ENCODE measurements at places on chromosomes 11 and 22.
A peak's percentile ranks its signal among the peaks of the same experiment; 100 is the strongest.

DNA sequence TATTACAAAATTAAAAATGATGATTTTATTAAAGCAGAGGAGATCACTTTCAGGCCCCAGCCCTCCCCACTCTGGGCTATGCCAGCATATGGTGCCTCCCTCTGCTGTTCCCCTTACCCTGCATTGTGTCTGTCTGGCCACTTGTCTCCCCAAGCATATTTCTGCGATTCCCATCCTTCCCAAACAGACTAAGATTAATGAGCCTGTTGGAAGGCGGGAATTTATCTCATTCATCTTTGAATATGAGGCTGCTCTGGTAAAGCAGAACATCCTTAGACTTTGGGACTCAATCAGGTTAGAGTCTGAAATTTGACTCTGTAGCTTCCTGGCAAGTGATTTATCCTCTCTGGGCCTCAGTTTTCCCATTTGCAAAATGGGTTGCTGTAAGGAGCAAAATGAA lies 25.7 kb downstream of the AMPD3 start:
- DNase-seq: no peak

DNA sequence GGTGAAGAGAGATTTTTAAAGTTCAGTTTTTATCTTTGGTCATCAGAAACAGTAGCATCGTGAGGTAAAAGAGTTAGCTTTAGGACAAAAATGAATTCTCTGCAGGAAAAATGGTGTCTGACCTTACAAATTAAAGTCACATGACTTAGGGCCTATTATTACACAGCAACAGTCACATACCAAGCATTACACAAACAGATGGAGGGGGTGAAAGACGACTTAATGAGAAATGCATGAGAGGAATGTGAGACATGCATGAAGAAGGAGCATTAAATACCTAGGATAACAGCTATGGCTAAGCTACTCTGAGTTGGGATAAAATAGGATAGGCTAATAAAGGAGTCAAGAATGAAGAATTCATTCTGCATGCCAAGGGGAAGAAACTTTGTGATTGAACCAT lies 77.5 kb downstream of the BLID start:
- no peak for DNase-seq

- DNase-seq: no peak
Observed at GRCh38 chr11:61639816-61640443, 40.3 kb upstream of the DAGLA start.

DNA sequence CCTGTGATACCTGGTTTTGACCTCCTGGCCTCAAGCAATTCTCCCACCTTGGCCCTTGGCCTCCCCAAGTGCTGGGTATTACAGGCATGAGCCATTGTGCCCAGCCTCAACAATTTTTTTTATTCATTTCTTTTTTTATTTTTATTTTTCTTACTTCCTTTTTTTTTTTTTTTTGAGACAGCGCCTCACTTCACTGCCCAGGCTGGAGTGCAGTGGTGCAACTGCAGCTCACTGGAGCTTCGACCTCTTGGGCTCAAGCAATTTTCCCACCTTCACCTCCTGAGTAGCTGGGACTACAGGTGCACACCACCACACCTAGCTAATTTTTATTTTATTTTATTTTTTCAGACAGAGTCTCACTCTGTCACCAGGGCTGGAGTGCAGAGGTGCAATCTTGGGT lies 25.5 kb upstream of the CECR2 start:
- no peak for DNase-seq

GRCh38 chr11:102322560-102322959 lies 5.3 kb downstream of the BIRC3 start:
- DNase-seq: no peak

DNA sequence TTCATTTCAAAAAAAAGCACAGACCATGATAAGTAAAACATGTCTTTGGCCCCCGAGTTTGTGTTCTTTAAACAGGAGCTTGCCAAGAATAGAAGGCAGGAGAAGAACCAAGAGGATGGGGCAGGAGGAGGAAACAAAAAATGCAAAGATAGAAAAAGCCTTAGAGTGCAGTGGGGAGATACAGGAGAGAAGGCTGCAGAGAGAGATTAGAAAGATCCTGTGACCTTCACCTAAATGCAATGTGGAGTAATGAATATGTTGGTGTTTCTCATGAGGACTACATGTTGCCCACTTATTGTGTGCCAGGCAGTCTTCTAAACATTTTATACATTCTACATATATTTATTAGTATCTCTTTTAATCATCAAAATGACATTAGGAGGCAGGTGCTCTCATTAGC lies 2.3 kb upstream of the APLNR start:
- DNase-seq: no peak

- DNase-seq: no peak
Observed at GRCh38 chr11:101444851-101445250, 139.0 kb downstream of the TRPC6 start.

GRCh38 chr11:93370260-93370659 lies 39.7 kb downstream of the DEUP1 start:
- no peak for DNase-seq

- no peak for DNase-seq
Observed at GRCh38 chr11:112734207-112734606, 227.0 kb upstream of the NCAM1 start.

- DNase-seq: no peak
Observed at GRCh38 chr11:123624974-123625373, 29.4 kb downstream of the SCN3B start.

- no peak for DNase-seq
Observed at GRCh38 chr11:9302448-9302847, 11.9 kb downstream of the TMEM41B start.

DNA sequence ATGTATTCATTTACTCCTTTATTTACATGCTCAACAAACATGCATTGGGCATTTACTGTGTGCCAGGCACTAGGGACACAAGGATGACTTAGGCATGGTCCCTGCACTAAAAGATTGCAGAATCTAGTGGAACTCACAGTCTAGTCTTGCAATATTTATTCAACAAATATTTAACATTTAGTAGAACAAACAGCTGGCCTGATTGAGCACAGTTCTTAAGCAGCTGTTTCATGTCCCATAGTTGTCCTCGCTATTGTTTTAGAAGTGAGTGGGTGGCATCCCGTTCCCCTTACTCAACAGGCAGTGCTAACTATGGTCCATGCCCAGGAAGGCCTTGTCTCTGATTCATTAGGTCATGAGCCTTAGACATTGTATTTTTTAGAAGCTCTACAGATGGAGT lies 459.9 kb upstream of the CADM1 start:
- DNase-seq: no peak

- DNase-seq: no peak
Observed at GRCh38 chr11:111795334-111795985, 29.3 kb upstream of the PPP2R1B start.

DNA sequence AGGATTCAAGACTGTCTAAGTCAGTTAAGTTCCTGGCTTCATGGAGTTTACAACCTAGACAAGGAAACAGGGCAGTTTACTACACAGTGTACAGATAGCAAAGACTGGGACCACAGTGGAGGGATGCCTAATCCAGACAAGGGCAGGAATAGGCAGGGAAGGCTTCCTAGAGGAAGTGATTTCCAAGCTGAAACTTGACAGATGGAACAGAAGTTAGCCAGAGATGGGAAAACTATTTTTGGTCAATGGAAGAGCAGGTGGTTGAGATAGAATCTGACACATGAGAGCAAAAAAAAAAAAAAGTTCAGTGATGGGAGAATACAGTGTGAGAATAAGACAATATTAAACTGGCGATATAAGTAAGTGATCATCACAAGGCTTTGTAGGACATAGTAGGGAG lies 1.3 kb downstream of the COA4 start:
- DNase-seq: no peak

- DNase-seq: no peak
Observed at GRCh38 chr11:35683728-35684339, 21.3 kb downstream of the TRIM44 start.

DNA sequence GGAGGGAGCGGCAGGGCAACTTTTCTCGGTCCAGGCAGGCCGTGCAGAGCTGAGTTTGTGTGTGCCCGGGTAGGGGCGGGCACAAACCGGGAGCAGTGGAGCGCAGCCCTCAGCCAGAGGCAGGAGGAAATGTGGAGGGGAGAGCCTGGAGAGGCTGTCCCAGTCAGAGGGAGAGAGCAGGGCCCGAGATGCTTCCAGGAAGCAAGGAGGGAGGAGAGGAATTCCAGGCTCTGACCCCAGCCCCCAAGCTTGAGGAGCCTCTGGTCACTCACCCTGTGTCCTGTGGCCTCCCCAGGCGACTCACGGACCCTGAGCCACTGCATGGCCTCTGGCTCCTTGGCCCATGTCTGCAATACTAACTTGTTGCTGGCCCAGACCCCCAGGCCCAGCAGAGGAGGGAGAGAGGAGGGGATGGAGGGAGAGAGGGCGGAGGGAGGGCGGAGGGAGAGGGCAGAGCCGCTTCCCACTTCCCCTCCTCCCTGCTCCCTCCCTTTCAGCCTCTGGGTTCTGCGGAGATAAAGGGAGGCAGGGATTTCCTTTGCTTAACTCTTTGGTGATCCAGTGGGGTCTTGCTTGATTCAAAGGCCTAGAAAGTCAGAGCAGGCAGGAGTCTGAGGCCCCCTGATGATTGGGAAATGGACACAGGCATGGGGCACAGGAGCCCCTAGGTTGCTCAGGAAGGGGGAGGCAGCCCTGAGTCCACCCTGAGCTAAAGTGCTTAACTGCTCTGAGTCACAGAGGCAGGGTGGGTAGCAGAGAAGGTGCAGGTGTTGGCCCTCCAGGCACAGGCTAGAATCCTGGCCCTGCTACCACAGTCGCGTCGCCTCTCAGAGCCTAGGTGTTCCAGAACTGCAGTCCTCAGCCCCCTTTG lies at the start of gene C1QTNF6:
Gene C1QTNF6 (minus strand): TSS at position 357 of the 871 bp plus-strand sequence. CDS start 34 bp downstream, at position 323.
- no peak for DNase-seq

- no peak for DNase-seq
Observed at GRCh38 chr11:82811369-82811768, 77.7 kb upstream of the FAM181B start.

- DNase-seq: no peak
Observed at GRCh38 chr11:73140213-73141030, 1.7 kb downstream of the FCHSD2 start.

DNA sequence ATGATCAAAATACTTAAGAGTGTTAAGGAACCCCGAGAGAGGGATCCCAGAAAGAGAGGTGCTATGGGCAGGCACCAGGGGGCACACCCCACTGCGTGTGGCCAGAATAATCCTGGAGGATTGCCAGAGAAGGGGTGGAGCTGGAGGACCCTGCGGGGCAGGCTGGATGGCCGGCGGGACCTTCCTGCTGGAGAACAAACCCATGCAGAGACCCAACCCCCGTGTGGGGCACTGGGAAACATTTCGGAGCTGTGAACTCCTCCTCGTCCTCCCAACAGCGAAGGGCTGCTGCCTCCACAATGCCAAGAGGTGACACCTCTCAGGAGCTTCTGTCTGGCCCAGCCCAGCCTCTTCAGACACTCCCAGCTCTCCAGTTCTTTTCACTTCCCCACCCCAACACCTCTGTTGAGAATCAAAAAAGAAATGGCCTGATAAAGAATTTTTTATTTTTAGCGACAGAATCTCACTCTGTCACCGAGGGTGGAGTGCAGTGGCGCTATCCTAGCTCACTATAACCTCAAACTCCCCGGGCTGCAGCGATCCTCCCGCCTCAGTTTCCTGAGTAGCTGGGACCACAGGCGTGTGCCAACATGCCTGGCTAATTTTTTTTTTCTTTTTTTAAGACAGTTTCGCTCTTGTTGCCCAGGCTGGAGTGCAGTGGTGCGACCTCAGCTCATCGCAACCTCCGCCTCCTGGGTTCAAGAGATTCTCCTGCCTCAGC lies 25.6 kb downstream of the RHOD start:
- DNase-seq: no peak

DNA sequence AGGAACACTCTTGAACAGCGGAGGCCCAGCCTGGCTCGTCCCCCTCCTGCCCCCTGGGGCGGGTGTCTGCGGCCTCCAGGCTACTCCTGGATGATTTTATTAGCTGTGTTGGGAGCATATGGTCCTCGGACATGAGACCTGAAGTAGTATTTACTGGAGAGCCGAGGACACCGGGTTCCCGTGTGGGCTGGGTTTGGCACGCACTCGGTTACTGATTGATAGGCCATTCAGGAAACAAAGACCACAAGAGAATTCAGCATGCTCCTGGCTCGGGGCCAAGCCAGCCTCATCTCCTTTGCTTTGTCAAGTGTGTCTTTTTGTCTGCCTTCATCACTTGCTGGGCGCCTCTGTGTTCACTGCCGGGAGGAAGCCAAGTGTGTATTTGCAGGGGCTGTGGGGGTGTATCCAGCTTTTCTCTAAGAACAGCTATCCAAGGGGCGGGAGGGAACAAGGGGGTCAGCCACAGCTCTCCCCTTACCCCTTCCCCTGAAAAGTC lies 9.7 kb downstream of the FXYD2 start:
- DNase-seq: peak; percentile 75

- no peak for DNase-seq
Observed at GRCh38 chr11:128303383-128303782, 284.0 kb downstream of the ETS1 start.

DNA sequence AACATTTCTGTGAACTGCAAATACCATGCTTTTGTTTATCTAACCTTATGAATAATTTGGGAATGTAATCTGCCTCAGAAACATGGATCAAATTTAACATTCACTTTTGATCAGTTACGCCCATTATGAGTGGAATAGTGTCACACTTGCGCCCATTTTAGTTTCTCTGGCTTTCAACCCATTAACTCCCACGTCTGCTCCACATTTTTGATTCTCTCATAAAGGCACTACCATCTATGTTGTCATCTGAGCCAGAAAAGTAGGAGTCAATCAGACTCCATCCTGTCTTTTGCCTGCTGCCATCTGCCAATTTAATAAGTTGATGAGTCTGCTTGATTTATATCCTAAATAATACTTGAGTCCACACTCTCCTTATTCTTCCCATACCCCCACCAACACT lies 1090.7 kb downstream of the DLG2 start:
- no peak for DNase-seq

DNA sequence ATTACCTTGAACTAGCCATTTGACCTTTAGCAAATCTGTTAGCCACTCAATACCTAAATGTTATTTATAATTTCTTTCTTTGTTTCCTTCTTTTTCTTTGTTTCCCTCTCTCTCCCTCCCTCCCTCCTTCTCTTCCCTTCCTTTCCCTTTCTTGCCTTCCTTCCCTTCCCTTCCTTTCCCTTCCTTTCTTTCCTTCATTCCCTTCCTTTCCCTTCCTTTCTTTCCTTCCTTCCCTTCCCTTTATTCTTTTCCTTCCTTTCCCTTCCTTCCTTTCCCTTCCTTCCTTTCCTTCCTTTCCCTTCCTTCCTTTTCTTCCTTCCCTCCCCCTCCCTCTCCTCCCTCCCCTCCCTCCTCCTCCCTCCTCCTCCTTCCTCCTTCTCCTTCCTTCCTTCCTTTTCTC lies 75.7 kb upstream of the KCNA4 start:
- DNase-seq: no peak

DNA sequence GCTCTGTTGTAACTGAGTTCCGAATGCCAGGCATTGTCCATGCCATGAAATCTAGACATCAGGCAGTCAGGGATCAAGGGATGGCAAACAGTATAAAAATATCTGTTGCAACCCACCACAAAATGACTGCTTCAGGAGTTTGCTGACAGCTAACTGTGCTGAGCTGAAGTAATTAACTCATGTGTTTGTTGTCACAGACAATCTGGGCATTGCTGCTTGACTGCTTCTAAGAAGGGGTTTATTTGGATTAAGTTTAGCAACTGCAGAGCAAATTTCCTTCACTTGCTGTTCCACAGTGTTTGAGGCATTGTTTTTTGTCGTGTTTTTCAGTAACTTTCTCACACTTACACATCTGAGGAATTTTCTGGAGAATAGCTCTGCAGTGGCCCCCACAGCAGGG lies 30.4 kb downstream of the BSX start:
- DNase-seq: no peak
